Right renal pelvis (tissue), 4 donors: ENCODE measurements at places on chromosomes 7 and 10. TPM values are rescaled to one million over a fixed set of nuclear protein-coding genes. Genes with fewer than 3 reads are reported as not detected.

EPHA1 gene
- polyA plus RNA-seq = 22.5 TPM

ATP6V0E2 gene
- polyA plus RNA-seq = 33.9 TPM

RNLS gene
- polyA plus RNA-seq = 17.4 TPM

MOGAT3 gene
- polyA plus RNA-seq = 1.1 TPM

ZNF775 gene
- 9.1 TPM for polyA plus RNA-seq

ZNF511 gene
- polyA plus RNA-seq = 41.8 TPM

GFRA1 gene
- 19.6 TPM for polyA plus RNA-seq

LBX1 gene
- not detected for polyA plus RNA-seq

FAM25C gene
- polyA plus RNA-seq = not detected

- DNase-seq = no peak
Measured at GRCh38 chr10:69864321-69864720, 62.6 kb downstream of the COL13A1 start.

- peak; percentile 8 for DNase-seq
Measured at GRCh38 chr7:50147951-50148808, 55.1 kb upstream of the ZPBP start.

GRCh38 chr7:66377045-66377444 is 171.9 kb downstream of the TPST1 start:
- DNase-seq = no peak

DNA sequence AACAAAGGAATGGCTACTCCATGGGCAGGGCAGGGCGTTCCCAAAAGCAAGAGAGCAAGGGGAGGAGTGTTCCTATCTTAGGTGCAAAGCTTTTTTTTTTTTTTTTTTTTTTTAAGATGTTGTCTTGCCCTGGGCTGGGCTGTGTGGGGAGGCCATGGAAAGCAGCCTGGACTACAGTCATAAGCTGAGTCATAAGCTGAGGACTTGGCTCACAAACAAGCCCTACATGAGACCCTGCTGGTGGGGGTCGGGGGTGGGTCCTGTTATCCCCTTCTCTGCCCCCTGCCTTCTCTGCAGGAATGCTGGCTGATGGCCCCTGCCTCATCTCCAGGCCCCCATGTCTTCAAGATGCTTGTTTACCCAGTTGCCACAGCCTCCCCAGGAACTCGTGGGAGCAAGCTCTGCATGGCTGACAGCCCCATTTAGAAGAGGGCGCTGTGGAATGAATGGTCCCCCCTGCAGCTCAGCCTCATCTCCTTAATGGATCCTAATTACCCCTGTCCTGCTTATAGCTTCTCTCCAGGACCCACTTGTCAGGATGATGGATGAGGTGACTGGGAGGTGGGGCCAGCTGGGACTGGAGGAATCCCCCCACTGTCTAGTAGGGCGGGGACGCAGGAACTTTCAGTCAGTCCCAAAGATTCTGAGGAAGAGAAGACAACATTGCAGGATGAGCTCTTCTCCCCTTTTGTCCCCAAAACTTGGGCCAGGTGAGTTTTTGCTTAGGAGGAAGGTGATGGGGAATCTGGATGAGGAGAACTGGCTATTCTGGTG is 340.8 kb upstream of the PODXL start:
- no peak for DNase-seq

DNA sequence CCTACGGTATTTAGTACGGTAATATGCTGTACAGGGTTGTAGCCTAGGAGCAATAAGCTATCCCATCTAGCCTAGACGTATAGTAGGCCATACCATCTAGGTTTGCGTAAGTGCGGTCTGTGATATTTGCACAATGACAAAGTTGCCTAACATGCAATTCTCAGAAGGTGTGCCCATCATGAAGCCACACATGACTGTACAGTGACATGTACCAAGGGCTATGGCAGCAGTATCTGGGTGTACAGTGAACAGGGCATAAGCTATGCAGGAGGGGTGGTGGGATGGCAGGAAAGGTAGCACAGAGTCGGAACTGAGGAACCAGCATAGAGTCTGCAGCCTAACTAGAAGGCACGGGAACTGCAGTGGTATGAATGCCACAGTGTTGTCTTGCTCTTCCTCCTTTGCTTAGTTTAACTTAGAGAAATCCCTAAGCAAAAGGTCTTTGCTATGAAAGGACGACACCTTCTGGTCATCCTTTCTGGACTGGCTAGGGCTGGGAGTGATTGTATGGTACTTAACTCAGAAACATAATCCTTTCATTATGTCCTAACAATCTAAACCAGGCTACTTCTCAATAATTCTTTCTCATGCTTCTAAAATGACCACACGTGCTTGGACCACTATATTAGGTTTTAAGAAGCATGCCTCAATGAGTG is 93.5 kb downstream of the DYNC1I1 start:
- no peak for DNase-seq

DNA sequence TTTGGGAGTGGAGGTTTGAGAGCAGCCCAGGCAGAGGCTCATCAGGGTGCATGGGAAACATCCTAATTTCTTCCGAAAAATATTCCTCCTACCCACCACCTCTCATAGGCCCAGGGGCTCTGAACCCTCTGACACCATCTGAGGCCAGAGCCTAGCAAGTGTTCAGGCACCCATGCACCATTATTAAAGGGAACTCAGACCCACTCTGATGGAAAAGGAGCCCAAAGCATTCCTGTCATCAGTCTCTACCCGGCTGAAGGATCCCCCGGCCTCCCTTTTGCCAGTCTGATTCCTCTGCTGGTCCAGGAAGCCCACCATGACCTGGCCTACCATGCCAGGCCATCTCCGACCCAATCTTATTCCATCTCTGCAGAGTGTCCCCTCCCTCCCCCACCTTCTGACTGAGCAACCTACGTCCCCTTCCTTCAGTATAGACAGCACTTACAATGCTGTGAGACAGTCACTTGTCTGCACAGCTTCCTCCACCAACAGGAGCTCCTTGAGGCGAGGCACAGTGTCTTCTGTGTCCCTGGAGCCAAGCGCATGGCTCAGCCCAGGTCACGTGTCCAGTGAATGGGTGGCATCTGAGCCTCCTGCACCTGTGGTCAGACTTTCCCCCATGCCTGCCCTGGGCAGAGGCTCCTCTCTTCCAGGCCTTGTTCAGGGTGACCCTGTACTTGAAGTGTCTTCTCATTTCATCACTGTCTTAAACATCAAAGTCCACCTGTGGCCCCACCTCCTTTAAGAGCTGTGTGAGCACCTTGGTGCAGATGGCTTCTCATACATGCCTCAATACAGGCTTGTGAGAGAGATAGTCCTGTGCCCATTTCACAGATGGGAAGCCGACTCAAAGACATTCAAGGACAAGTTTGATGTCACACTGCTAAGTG is 889 bp upstream of the GPR15LG start:
- DNase-seq = no peak

DNA sequence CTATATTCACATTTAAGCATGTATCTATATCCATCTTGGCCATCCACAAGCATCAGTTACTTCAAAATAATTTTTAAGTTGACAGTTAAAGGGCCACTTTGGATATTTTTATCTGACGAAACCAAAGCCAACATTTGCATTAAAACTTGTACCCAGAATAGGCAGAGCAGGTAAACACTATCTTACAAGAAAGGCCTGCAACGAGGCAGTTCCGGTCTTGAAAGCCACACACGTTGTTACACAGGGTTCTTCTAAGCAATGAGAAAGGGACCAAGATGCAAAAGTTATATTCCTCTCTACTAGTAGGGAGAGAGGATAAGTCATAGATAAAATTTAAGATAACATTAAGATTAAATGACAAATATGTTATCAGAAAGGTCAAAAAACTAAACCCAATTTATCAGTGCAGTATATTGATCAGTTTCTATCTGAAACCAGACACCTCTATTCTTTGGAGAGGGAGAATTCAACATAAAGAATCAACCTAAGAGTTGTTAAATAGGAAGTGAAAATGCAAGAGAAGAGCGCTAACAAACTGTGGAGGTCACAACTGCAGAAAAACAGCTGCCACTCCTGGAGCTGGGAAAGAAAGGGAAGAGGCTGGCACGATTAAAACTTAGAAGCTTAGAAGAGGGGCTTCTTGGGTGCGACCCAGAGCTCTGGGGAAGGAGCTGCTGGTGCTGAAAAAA is 701.3 kb downstream of the TNS3 start:
- no peak for DNase-seq

DNA sequence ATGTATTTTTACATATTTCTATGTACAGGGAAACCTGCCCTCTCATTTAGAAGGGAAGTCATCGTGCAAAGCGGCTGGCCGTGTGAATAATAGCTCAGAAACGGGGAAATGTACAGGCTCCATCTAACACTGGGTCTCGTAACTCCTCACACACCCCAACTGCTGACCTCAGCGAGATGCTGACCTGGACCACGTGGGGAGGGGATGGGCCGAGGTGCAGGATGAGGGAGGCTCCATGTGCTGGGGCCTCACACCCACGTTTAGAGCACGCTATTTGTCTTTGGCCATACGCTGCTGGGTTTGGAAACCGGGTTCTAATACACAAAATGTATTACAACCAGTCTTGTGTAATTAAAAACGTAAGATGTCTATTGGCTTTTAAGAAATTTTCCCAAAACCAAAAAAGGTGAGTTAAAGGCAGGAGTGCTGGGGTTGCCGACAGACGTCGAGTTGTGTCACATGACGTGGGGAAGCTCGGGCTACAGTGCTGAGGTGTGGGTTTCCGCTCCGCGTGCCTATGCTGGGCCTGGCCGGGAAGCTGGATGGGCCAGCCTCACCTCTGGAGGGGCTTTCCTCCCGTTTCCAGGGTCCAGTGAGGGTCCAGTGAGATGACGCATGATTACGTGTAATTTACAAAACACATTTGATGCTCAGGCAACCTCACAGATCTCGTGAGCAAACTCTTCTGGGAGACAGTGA is 215.6 kb downstream of the DNAJB6 start:
- DNase-seq = no peak

GRCh38 chr10:96720422-96721206 is at the start of gene PIK3AP1:
Gene PIK3AP1 (minus strand): TSS chr10:96720514. CDS start chr10:96720394, 120 bp downstream.
- DNase-seq = peak; percentile 12

DNA sequence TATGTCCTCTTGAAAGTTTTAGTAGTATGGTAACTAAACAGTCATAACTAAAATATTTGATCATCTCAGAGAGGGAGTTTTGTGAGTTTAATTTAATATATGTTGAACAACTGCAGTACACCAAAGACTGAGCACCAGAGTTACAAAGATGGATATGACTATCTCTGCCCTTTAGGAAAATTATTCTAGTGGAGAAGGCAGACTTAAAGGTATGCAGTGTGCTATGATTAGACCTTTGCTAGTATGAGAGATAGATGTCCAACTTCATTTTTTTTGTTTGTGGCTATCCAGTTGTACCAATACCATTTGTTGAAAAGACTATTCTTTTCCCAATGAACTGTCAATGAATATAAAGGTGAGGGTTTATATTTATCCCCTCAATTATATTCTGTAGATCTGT is 33.4 kb downstream of the AKAP9 start:
- no peak for DNase-seq

DNA sequence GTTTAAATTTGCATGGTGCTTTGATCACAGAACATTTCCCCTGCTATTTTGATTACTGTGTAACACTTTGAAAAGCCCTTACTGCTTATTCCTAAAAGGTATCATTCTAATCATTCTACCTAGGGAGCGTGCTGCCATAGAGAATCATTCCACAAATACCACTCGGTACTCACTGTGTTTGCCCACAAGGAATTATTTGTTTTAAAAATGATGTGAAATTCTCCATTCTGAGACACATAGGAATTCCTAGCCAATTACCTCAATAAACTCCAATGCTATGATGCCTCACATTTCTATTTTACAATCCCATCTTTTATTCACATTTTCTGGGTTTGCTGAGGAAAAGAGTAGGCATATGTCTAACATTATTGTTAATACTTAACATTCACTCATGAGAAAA is 16.2 kb upstream of the TES start:
- no peak for DNase-seq

DNA sequence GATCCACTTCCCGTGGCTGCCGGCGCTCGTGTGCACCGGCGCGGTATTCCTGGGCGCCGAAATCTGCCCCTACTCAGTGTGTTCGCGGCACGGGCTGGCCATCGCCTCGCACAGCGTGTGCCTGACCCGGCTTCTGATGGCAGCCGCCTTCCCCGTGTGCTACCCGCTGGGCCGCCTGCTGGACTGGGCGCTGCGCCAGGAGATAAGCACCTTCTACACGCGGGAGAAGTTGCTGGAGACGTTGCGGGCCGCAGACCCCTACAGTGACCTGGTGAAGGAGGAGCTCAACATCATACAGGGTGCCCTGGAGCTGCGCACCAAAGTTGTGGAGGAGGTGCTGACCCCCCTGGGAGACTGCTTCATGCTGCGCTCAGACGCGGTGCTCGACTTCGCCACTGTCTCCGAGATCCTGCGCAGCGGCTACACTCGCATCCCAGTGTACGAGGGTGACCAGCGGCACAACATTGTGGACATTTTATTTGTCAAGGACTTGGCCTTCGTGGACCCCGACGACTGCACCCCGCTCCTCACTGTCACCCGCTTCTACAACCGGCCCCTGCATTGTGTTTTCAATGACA is 1.3 kb downstream of the CNNM1 start:
- no peak for DNase-seq

- DNase-seq = no peak
Measured at GRCh38 chr10:131625041-131625440, 275.8 kb upstream of the PPP2R2D start.

DNA sequence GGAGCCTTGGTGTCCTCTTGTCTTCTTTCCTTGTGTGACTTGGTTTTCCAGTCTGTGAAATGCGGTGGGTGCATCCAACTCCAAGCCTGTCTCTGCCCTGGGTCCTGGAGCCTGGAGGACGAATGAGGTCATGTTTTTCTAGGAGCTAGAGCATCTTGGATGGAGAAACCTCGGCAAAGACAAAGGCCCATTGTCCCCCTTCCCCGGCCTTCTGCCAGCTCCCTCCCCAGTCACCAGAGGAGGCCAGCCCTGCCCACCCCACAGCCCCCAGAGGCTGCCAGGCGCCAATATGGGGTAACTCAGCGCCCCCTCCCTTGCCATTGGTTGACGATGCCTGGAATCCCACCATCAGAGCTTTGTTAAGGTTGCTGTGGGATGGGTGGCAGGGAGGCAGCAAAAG is 40.4 kb downstream of the KCTD7 start:
- DNase-seq = no peak

GRCh38 chr7:155228459-155228845 is 69.2 kb upstream of the INSIG1 start:
- DNase-seq = no peak

DNA sequence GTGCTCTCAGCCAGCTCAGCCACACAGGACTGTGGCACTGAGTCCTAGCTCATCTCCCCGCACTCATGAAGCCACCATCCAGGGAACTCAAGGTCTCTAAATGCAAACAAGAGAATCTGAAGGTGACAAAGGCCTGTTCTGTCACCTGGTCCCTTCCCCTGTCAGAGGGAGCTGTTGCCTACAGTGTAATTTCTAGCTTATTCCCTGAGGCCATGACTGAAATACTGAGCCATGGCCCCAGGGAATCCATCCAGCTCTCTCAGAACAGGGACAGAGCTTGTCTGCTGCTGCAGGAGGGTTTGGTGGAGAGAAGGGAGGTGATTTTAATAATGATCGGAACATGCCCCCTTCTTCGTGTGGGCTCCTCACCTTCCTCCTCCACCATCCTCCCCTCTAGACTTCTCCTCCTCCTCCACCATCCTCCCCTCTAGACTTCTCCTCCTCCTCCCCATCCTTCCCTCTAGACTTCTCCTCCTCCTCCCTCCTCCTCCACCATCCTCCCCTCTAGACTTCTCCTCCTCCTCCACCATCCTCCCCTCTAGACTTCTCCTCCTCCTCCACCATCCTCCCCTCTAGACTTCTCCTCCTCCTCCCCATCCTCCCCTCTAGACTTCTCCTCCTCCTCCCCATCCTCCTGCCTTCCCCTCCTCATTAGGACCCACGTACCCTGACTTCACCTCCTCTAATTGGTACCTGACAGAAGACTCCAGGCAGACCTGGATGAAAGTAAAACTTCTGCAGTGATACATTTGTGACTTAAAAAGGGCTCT is 338.0 kb upstream of the MKI67 start:
- DNase-seq = no peak

- DNase-seq = no peak
Measured at GRCh38 chr7:41691286-41692190, 11.4 kb downstream of the INHBA start.

GRCh38 chr10:123577921-123578461 is 88.2 kb upstream of the GPR26 start:
- DNase-seq = no peak
